ENCODE measurements at places on chromosomes 3 and 15.

- DNase-seq, result no peak
These were observed 26.1 kb downstream of the DNAJC13 start for GRCh38 chr3:132443421-132443820.

DNA sequence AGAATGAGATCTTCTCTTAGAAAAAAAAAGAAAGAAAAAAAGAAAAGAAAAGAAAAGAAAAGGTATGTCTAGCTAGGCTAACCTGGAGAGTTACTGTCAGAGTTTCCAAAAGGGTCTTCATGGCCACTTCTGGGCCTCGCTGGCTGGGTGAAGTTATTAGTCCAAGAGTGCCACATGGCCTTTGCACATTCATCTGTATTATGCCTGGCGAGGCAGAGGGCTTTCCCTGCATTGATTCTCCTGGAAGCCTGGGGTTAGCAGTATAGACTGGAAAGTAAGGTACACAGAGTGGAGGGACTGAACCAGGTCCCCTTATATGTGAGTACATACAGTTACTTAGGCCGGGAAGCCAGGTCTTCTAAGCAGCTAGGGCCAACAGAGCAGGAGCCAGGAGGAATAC, 54.8 kb upstream of the CGNL1 start:
- no peak for DNase-seq

DNA sequence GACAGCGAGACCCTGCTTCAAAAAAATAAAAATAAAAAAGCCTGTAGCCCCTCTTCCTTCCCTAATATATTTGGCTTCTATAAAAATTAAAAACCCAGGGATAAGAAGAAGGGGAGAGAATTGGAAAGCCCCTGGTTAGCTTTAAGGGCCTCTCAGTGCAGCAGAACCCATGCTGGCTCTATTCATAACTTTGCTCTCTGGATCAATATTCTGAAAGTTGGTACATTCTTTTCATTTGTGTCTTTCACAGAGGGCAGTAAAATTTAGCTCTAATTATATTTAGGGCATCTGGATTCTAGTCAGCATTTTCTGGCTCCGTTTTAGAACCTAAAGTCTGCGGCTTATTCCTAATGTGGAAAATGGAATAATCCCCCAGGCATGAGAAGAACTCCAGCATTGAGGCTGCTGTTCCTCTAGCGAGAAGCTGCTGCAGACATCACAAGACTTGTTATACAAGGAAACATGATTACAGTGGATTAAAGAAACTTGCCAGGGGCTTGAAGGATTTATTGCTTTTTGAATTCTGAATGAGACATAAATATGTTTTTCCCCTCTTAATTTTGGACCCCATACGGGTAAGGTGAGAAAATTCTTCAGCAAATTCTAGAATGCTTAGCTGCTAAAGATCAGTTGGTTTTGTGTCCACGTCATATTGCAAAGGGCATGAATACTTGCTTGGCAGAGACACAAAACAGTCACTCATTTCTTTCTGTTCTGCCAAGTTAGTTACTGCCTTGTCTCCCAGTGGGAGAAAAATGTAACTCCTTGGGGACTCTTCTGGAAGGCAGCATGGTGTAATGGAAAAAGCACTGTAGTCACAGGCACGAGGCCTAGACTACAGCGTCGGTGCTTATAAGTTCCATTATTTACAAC, 177.7 kb downstream of the VGLL4 start:
- peak; percentile 95 for DNase-seq

- no peak for DNase-seq
These were observed 110.9 kb downstream of the STXBP5L start for GRCh38 chr3:121018917-121019321.

- no peak for DNase-seq
These were observed 11.0 kb downstream of the UBE3A start for GRCh38 chr15:25427861-25428260.

DNA sequence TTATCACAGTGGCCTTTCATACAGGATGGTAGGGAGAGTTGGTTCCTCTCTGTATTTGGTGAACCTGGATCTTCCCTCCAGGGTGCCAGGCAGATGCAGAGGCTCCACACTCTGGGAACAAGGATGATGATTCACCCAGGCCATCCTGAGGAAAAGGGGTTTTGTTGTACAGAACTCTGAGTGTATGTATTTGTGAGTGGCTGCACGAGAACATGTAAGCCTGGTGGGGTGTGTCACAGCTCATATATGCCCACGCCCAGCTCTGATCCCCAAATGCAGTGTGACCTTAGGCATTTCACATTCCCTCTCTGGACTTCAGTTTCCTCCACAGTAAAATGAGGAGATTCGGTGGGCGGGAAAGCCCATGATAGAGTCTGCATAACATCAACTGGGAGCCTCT, 11.6 kb upstream of the CILP start:
- DNase-seq, result no peak

DNA sequence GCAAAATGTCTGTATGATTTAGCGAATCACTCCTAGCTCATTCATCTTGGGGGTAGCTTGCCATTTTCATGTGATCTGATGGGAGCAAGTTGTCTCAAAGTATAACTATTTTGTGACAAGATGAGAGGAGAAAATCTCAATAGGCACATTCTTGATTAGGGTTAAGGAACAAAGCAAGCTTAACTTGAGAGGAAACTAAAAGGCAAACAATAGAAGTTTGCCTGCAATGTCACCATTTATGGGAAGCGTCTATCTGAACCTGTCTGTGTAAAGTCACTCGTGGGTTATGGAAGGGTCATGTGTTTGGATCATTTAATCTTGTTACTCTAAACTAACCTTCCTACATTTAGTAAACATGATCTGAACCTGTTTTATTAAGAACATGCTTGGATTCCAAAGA, 232.5 kb downstream of the CDIN1 start:
- no peak for DNase-seq

DNA sequence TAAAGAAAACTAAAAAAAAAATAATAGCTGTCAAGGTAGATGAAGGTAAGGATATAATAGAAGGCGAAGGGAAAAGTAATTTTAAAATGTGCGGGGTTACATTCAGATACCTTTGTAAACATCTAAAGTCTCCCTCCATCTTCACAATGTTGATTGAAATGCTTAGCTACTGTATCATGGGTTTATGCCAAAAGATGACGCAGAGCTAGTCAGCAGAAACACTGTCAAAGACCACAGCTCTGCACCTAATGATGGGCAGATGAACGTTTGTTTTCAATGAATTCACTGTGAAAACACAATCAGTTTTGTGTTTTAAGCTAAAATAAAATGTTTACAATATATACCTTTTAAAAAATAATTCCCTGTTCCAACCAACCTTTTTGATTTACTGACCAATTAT, 61.2 kb downstream of the RFTN1 start:
- peak; percentile 69 for DNase-seq

- DNase-seq, result no peak
These were observed 5.6 kb upstream of the NCEH1 start for GRCh38 chr3:172716476-172716875.

DNA sequence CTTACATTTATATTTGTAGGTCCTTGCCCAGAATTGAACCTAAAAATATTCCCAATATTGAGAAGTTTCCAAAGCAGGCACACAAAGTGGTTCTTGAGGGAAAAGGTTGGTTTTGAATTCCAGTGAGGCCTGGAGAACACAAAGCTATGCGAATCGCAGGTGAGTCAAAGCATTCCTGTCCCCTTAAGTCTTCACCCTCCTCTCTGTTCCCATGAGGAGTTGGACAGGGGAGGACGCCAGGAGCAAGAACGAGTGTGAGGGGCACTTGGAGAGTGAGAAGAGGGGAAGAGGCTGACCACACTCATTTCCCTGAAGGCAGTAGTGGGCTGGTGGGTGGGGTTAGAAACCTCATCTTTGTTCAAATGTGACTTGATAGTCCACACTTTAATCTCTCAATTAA, 185.8 kb upstream of the EOMES start:
- DNase-seq, result no peak

DNA sequence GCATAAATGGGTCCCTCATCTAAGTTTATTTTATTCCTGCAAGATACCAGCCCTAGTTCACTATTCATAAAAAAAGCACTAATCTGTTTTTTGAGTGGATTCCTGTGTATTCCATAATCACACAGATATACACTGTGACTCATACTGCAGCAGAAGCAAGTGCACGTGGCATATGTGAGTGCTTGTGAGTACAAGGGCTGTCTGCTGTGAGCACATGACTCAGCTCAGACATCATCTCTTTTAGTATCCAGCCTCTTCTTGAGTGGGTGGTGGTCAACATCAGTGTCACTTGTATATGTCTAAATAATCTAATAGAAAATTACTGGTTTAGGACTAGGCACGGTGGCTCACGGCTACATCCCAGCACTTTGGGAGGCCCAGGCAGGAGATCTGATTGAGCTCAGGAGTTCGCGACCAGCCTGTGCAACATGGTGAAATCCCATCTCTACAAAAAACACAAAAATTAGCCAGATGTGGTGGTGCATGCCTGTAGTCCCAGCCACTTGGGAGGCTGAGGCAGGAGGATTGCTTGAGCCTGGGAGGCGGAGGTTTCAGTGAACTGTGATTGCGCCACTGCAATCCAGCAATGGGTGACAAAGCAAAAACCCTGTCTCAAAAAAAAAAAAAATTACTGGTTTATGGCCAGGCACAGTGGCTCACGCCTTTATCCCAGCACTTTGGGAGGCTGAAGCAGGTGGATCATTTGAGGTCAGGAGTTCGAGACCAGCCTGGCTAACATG, 49.8 kb downstream of the NIPA2 start:
- DNase-seq, result peak; percentile 92

- peak; percentile 37 for DNase-seq
These were observed 106.6 kb downstream of the SSR3 start for GRCh38 chr3:156448300-156448699.

- no peak for DNase-seq
These were observed 15.6 kb upstream of the CERS3 start for GRCh38 chr15:100544338-100544841.

DNA sequence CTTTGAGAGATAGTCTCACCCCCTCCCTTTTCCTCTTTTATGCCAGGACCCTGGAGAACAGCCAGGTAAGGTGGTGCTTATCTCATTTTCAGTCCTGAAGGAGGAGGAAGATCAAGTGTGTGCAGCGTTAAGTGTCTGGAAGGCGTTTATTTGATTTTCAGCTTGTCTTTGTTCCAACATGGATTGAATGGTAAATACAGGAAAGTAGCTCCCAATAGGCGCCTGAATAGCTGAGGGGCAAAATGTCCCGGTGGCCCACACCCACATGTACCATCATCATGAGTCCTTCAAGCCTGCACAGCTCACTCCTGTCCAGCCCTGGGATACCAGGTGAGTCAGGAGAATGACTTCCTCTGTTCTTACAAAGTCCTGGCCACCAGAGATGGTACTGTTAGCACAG, 73.5 kb downstream of the CEMIP start:
- no peak for DNase-seq

- DNase-seq, result no peak
These were observed 10.3 kb upstream of the ABHD10 start for GRCh38 chr3:111968319-111969054.

GRCh38 chr3:114374433-114374990, 80.7 kb downstream of the TIGIT start:
- no peak for DNase-seq

DNA sequence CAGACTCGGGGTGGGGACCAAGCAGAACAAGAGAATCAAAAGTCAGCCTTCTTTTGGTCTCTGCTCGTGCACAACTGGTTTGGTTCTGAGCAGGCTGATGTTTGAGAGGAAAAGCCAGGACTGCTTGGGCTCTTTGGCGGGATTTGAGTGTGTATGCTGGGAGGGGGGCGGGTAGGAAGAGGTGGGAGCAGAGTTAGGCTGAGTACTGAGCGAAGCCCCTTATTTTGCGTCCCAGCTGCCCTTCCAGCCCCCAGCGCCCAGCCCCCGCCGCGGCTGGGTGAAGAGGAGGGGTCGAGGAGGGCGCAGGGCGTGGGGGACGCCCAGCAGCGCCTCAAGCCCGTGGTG, 153.5 kb upstream of the GOLIM4 start:
- DNase-seq, result no peak

- DNase-seq, result peak; percentile 34
These were observed 93.1 kb downstream of the DNASE1L3 start for GRCh38 chr3:58117561-58118181.

- no peak for DNase-seq
These were observed 196.4 kb downstream of the GBE1 start for GRCh38 chr3:81565041-81565440.

GRCh38 chr3:162743091-162743490, 1246.5 kb downstream of the OTOL1 start:
- DNase-seq, result no peak

- DNase-seq, result no peak
These were observed 384.9 kb upstream of the NECTIN3 start for GRCh38 chr3:110686701-110687100.

- no peak for DNase-seq
These were observed 462 bp downstream of the IGDCC3 start for GRCh38 chr15:65377105-65377975.

GRCh38 chr3:47418167-47419082, 37.6 kb downstream of the PTPN23 start:
- DNase-seq, result no peak

GRCh38 chr3:67154429-67154828, 156.3 kb downstream of the KBTBD8 start:
- DNase-seq, result no peak
